Kidney glomerular epithelial cell (primary cell): ENCODE measurements at places on chromosomes 7 and 10.

DNA sequence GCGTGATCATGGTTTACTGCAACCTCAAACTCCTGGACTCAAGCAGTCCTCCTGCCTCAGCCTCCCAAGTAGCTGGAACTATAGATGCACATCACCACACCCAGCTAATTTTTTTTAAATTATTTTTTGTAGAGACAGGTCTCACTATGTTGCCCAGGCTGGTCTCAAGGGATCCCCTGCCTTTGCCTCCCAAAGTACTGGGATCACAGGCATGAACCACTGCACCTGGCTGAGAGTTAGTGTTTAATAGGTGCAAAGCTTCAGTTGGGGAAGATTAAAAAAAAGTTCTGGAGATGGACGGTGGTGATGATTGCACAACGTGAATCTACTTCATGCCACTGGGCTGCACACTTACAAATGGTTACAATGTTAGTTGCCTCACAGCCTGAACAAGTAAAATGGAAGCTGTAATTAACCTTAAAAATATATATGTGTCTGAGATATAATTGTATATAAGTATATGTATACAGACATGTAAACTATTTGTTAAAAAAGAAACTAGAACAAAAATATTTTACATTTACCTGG is 106.4 kb upstream of the ZNF438 start:
- DNase-seq = no peak

- no peak for DNase-seq
These were observed 199.9 kb upstream of the FAM3C start for GRCh38 chr7:121595758-121596696.

- DNase-seq = no peak
These were observed 83.5 kb upstream of the FZD1 start for GRCh38 chr7:91180746-91181145.

GRCh38 chr10:98456686-98457482 is 10.1 kb upstream of the HPS1 start:
- no peak for DNase-seq

- DNase-seq = no peak
These were observed 82.6 kb upstream of the ARHGAP21 start for GRCh38 chr10:24806262-24806661.

DNA sequence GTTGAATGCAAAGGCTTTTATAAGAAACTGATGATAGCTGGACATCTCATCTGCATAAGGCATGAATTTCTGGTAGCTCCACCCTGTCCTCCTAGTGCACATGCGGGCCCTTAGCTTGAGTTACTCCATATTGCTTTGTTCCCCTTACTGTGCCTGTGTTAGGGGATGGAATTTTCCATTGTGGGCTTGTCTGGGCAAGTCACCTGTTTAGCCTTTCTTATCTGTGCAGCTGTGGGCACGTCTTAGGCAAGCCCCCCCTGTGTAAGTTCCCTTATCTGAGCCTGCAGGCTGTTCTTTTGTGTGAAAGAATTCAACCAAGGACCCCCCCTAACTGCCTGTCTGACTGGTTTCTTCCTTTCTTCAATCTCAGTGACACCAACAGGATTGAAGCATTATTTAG is 14.5 kb upstream of the CROT start:
- no peak for DNase-seq

- DNase-seq = no peak
These were observed 125.8 kb downstream of the MAD1L1 start for GRCh38 chr7:2106924-2107323.

GRCh38 chr10:69434169-69434568 is 17.1 kb upstream of the TSPAN15 start:
- no peak for DNase-seq

DNA sequence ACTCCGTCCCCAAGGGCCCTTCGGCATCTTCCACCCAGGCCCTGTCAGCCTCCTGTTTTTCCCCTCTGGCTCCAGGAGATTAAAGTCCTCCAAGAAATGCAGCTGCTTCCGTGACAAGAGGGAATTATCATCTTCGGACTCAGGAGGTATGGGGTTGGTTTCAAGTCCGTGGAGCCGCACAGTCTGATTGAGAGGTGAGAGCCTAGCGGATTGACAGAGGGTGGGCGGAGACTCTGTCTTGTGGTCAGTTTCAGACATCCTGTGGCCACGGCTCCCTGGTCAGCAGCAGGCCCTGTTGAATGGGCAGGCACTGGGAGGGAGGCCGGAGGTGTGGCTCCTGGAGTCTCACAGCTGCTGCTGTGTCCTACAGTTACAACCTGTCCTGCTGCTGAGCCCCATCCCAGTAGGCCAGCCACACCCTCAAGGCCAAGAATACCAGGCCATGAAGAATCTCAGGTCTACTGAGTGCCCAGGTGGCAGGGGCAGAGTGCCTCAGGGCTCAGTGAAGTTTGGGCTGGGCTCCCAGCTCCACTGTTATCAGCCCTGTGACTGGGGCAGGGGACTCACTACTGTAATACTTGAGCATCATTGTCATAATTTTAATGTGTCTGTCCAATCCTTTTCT is 49.3 kb upstream of the ZNF716 start:
- no peak for DNase-seq

DNA sequence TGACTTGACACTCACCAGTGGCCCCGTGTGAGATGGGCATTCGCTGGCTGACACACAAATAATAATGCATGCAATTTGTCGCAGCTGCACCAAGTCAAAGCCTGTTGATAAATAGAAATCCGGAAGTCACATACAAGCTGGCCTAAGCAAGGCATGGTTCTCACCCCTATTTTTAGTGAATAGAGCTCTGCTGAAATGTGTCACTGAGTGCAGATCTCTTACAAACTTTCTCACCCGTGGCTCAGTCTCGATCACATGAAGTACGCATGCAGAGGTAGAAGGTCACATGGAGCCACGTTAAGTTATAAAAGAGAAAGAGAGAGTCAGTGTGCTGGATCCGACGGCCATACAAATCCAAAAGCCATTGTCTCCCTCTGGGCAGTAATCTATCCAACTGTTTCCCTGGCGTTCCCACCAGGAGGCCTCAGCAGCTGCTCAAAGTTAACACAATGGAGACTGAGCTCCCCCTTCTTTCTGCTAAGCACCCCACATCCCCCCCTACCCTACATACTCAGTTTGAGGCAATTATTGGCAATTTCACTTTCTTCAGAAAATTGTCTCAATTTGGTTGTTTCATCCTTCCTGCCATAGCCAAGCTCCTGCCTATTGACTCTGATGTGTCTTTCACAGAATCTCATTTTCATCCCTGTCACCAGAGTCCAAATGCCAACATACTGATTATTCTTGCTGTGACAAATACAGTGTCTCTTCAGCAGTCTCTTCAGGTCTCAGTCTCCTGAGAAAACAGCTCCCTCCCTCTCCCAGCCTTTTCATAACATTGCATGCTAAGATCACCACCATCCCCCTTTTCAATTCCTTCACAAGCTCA is 473.3 kb upstream of the NRP1 start:
- no peak for DNase-seq

- no peak for DNase-seq
These were observed 2.1 kb upstream of the TRIL start for GRCh38 chr7:28960071-28960840.

GRCh38 chr10:33336582-33337325 is 2.3 kb upstream of the NRP1 start:
- no peak for DNase-seq
